ENCODE measurements at places on chromosomes 11 and 22.

- no peak for DNase-seq
These were observed 356.9 kb upstream of the LRRC4C start for GRCh38 chr11:41816396-41816795.

DNA sequence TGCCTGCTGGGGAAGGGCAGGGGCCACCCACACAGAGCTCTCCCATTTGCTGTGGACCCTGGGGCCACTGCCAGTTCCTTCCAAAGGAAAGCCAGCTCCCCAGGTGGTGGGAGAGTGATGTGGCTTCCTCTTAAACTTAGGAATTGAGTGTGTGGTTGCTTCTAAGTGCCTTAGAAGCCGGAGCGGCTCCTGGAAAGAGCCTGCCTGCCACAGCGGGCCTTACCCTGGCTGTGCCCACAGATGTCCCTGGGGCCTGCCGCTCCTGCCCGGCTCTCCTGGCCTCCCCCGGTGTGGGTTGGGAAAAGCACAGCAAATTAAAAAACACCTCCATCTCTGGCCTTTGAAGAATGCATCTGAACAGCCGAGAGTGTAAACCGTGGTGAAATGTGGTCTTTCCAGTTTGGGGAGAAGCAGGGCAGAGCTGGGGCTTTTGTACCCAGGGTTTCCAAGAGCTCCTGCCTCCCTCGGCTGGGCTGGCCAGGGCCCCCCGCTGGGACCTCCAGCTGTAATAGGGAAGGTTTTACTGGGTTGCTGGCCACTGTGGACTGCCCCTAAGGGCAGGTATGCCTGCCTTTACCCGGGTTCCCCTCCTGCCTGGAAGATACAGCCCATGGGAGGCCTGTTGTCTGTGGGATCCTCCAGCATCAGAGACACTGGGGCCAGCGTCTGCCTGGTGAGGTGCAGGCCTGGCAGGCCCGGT lies 30.2 kb downstream of the LRP5 start:
- DNase-seq: no peak

- peak; percentile 97 for DNase-seq
These were observed at the start of gene TMX2 for GRCh38 chr11:57712256-57713150. TMX2 (plus strand) TSS chr11:57712593; CDS start chr11:57712619, 26 bp downstream.

- no peak for DNase-seq
These were observed 368.8 kb downstream of the AASDHPPT start for GRCh38 chr11:106446302-106446701.

DNA sequence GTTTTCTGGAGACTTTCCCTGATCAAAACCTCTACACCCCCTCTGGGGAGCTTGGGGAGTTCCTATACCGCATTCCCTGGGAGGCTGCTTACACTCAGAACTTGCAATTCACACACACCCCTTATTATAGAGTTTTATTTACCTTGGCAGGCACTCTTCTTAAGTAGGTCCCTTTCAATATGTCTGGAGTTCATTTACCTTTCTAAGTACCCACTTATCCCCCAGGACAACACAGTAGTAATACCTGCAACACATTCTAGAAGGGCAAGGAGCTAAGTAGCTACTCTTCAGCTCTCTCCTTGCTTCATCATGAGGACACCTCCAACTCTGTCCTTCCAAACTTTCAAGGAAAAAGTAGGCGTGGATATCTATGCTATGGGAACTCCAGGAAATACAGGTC lies 127.8 kb upstream of the ANO3 start:
- no peak for DNase-seq

DNA sequence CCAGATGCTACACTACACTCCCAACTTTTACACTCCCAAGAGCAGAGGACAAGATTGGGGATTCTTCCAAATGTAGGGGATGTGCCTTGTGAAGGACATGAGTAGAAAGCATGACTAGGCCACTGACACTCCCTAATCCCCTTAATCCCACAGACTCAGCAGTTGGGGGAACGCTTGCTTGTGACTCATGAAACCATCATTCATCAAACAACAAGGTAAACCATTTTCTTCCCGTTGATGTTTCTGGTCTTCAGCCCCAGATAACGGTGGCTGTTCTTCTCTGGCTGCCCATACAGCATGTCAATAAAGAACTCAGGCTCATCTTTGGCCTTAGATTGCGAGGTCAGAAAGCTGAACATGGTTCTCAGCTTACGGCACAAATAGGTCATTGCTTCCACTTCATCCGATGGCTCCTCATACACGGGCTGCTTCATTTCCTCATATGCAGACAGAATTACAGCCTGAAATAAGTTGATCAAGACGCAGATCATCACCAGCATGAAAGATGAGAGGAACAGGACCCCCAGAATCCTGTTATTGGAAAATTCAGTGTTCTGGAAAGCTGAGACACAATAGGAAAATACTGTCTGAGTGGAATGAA lies 6.4 kb upstream of the CDPF1 start:
- no peak for DNase-seq

GRCh38 chr22:37601540-37602442 lies 6.8 kb upstream of the GGA1 start:
- no peak for DNase-seq

- DNase-seq: peak; percentile 92
These were observed 76.9 kb upstream of the TTLL12 start for GRCh38 chr22:43263645-43264514.

- no peak for DNase-seq
These were observed 151.9 kb downstream of the DBX1 start for GRCh38 chr11:20008190-20008870.

GRCh38 chr11:23519194-23519593 lies 658.9 kb upstream of the CCDC179 start:
- no peak for DNase-seq

DNA sequence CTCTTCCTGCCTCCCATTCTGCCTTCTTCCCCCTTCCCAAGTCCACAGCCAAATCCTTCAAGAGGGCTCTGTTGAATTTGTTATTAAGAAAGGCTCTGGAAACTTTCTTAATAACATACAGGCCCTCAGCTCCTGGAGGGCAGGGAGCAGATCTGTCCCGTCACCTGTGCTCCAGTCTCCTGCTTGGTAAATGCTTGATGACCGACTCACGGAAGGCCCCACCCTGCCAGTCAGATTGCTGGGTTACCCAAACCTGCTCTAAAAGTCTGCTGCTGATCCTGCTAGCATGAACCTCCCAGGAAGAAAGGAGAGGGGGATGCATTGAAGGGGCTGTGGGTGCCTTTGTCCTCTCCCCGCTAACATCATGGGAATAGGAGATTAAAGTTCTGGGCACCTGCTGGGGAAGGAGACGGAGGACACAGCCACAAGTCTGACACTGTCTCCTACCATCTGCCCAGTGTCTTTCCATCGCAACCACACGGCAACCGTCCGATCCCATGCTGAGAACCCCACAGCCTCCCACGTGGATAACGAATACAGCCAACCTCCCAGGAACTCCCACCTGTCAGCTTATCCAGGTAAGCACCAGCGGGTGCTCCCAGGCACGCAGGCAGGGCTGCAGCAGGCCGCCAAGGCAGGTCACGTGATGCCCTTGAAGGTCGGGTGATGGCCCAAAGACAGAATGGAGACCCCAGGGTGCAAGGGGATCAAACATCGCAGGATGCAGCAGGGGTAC lies 22.5 kb downstream of the CD5 start:
- DNase-seq: no peak

DNA sequence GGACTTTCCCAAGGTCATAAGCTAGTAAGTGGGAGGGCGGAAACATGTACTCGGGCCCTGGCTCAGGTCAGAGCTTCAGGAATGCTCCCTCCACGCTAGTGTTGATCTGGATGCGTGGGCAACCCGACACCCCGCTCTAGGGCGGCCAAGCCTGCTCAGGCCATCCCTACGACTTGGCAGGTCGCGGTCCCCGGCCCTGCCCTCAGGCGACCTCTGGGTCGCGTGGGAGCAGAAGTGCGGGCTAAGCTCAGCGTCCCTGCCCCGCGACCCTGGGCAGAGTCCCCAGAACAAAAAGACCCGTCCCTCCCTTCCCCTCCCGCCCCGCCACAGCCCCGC lies 781 bp upstream of the TEF start:
- no peak for DNase-seq

DNA sequence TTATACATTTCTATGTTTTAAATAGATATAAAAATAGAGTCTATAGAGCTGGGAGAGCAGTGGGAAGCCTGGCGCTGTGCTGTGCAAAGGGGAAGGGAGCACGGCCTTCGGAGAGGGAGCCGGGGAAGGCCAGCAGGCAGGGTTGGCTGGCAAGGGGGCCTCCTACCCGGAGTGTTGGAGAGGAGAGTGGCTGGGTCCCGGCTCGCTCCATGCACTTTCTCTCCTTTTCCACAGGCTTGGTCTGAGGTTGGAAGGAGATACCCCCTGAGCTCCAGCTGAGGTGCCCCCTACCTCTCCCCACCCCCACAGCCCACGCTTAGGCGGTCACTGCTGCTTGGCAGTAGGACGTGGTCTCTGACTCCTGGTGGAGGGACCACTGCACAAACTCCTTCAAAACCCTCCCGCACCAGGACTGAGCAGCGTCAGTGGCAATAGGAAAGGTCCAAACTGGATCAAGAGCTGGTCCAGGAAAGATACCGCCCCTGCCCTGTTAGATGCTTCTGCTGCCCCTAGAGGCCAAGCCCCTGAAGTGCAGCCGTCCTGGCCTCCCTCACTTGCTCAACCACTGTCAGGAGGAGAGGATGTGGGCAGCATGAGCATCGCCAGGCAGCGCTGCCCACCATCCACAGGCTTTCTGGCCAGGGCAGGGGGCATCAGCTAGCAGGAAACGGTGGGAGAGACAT lies 52.9 kb downstream of the SYT13 start:
- peak; percentile 56 for DNase-seq

DNA sequence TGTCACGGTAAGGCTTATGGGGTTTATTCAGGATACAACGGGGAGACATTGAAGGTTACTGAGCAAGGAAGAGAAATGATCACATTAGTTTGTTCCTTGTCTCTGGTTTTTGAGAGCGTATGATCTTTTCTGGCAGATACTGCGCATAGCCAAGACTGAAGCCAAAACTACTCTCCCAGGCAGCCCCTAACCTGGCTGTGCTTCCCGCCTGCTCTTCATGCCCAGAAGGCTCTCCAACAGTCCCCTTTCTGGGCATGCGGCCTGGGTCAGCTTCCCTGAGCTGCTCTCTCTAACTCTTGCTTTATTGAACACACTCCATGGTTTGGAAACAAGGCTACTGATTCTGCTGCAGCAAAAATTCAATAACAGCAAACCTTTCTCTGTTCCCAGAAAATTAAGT lies 306.6 kb downstream of the BUD13 start:
- no peak for DNase-seq

DNA sequence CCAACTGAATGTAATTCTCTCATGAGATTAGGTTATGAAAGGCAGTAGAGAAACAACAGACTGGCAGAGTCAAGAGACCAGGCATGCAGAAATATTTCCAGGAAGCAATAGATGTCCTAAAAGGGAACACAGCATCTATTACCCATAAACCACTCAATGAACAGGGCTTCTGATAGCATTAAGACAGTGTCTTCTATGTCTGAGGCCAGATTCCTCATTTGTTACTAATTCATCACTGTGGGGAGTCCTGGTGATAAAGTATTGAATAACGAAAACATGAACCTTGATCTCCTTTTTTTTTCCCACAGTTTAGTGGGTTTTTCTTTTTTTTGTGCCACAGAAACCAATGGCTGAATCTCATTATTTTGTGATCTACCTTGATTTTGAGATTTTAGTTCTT lies 339.0 kb downstream of the METTL15 start:
- DNase-seq: no peak

DNA sequence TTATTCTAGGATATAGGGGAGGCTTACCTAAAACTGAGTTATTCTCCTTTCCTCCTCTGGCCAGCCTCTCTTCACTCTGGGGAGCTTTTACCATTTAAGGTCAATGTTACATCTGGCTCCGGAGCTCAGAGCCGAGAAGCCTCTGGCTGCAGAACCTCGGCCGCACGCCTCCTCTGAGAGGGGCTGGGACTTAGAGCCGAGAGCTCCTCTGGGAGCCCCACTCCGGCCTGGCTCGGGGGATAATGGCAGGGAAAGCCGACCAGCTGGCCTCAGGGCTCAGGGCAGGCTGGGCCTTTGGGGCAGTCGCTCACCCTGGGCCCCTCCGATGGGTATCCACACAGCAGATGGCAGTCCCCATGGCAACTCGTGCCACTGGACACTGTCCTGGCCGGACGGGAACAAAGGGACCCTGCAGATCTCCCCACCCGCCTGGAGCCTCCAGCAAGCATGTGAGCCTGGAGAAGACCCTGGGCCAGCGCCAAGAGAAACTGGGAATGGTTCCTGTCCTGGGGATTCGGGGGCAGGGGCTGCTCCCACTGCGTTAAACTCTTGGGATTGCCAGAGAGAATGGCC lies at the start of gene IRAG1:
TSS of gene IRAG1 (minus strand) at position 247 of the 573 bp plus-strand sequence. CDS start at position 94, 153 bp downstream.
- DNase-seq: no peak

All from CD4-positive, alpha-beta T cell treated with Interleukin-2 at 100 ng/mL for 4 hours (primary cell).